ENCODE measurements at places on chromosomes 4 and X.
A peak's percentile ranks its signal among the peaks of the same experiment; 100 is the strongest.

- DNase-seq, result no peak
Observed at GRCh38 chr4:162838671-162839070, 328.0 kb downstream of the NAF1 start.

GRCh38 chrX:136291824-136292223 is 8.9 kb upstream of the ADGRG4 start:
- no peak for DNase-seq

- DNase-seq, result no peak
Observed at GRCh38 chrX:79139446-79139845, 5.0 kb upstream of the GPR174 start.

- peak; percentile 9 for DNase-seq
Observed at GRCh38 chrX:154458954-154459778, 1.1 kb downstream of the PLXNA3 start.

DNA sequence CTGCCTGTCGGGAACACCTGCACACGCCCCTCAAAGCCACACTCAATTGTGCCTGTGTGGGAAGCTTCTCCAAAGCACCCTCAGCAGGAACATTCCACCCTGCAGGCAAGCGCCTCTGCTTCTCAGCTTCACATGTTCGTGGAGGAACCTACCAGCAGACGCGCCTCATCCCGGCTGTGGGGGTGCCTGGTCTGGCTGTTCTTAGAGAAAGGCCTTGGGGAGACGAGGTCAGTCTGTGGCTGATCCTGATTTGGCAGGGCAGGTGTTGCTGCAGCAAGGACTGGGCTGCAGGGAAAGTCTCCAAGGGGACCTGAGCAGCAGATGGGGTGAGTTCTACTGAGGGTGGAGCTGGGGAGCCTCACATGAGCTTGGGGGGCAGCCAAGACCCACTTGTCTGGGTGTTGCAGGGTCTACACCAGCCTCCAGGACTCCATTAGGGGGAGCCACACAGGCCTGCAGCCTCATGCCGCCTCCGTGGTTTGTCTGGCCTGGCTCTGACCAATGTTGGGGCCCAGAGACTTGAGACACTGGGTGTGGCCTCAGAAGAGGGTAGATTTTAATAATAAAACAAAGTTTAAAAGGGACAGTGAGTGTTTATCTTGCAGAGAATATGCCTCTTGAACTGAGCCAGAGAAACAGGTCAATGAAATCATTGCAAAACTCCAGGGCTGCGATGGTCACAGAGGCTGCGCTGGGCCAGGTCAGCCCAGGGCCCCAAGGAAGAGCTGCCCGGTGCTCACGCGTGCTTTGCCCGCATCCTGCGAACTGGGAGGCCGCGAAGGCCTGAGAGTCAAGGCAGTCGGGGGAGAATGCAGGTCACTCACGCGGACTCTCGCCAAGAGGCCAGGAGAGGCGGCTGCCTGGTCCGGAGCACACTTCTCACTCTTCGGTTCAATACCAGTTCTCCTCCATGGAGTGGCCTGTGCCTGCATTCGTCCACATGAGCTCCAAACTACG is 21.1 kb downstream of the RNF212 start:
- DNase-seq, result no peak

GRCh38 chr4:169627307-169627706 is 6.9 kb downstream of the CLCN3 start:
- DNase-seq, result no peak

DNA sequence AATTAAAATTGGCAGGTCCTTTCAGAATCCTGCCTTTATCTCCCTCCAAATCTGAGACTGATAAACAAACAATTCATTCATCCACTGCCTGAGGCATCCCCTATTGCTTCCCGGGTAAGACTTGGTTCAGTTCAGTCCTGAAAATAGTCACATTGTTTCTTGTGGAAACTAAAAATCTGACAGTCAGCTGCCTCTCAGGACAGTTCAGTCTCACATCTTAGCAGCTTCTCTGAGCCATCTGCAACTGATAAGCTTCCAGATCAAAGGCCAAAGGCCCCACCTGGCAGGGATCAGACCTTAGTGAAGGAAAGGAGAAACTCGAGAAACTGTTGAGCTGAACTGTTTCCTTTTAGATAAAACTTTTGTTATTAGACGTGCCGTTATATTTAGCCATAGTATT is 264.5 kb downstream of the IL15 start:
- DNase-seq, result no peak

GRCh38 chr4:38279077-38279476 is 318.9 kb downstream of the PTTG2 start:
- no peak for DNase-seq

DNA sequence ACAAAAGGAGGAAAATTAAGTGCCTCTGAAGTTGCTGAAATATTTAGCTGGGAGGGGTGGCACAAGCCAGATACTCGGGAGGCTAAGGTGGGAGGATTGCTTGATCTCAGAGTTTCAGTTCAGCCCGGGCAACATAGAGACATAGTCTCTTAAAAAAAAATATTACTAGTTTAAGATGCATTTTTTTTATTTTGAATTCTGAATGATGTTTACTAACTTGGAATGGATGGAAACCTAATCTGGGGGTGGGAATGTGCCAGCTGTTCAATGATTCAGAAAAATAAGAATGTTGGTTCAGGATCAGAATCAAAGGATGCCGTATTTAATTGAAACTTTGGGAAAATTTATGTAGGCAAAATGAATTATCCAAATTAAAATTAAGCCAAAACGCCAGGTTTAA is 167.2 kb upstream of the ANK2 start:
- no peak for DNase-seq

- no peak for DNase-seq
Observed at GRCh38 chrX:150958177-150958576, 25.0 kb upstream of the HMGB3 start.

DNA sequence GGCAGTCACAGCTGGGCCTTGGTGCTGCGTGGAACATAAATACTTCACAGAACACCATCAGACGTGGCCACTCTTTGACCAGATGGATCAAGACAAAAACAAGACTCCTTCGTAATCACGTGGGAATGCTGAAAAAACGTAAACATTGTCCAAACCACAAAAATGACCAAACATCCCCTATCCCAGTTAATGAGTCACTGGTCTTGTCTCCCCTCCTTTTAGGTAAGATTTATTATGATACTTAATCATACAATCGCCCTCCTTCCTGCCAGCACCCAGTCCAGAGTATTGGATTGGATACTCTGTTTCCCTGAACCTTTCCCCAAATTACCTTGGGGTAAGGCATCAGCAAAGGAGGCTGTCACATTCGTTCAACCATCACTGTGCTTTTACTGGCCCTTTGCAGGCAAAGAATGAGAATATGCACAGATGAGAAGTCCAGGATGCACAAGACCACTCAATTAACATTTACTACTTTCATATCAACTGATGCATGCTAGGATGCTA is 601 bp upstream of the TCEANC start:
- no peak for DNase-seq

GRCh38 chr4:144504883-144505282 is 141.1 kb upstream of the HHIP start:
- DNase-seq, result no peak

DNA sequence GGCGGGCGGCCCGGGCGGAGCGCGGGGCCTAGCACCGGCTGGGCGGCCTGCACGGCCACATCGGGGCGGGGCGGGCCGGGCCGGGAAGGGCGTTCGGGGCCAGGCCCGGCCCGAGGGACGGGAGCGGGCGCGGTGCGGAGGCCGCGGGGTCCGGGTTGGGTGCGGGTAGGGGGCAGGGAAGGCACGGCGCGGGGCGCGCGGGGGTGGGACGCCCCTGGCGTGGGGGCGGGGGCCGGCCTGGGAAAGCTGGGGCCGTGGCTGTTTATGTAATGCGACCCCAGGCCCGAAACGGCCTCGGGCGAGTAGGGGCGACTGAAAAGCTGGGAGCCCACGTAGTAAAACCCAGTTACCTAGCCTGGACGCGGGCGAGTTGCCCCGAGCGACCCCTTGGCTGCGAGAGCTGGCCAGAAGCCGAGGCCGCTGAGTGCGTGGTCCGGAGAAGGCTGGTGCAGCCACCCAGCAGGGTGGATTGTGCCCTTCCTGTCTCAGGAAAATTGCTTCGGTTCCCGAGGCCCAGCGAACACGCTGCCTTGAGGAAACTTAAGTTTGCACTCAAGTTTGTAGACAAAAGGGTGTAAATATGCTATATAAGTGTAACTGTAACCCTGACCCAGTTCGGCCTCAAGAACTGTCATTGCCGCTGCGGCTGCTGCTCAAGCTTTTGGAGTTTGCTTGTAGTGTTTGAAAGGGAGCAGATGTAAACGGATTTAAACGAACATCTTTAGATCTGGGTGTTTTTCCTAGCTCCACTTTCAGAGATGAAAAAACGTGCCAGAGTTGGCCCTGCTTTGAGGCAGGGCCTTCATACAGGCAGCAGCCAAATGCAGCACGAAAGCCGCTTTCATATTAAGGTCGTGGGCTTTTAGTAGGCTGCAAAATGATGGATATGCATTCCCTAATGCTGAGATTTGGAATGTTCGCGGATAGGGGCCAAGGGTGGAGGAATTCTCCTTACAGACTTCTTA is 674 bp downstream of the SEC24B start:
- peak; percentile 8 for DNase-seq
